Stimulated activated CD4-positive, alpha-beta T cell treated with anti-CD3 and anti-CD28 coated beads, Interleukin-15, amount 100 ng/mL, for 1 hour (primary cell): ENCODE measurements at places on chromosomes 12 and 14.

DNA sequence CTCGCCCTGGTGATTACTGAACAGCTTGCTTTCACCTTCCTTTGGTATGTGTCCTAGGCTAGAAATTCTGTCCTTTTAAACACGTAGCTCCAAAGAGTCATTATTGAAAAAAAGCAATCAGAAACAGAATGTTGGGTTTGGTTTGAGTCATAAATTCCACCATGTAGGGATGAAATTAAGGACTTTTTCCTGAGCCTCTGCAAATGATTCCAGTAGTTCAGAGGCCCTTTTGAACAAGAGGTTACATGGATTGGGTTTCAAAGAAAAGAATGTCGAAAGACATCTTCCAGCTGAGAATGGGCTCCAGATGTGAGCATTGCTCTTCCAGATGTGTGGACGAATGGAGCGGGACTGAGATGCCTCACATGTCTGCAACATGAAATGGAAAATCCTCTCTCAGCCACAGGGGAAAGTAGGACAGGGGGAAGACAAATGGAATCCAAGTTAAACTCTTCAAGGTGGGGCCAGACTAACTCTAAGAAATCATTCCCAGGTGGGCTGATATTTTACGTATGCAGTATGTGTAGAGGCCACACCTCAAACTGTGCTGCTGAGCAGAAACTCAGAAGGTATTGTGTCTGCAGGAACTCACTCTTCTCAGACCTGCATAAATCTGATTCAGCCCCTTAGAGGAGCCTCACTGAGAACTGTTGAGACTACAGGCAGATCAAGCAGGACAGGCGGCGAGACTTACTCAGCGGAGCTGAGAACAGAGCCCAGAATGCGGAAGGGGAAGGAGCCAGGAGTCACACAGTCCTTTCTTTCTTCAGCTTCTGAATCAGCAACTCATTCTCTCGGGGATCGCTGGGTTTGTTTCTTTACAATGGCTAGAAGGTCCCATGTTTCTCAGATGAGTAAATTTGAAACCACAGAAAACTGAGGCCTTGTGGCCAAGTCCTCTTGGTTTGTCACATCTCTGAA, 23.3 kb upstream of the EMP1 start:
- no peak for DNase-seq

DNA sequence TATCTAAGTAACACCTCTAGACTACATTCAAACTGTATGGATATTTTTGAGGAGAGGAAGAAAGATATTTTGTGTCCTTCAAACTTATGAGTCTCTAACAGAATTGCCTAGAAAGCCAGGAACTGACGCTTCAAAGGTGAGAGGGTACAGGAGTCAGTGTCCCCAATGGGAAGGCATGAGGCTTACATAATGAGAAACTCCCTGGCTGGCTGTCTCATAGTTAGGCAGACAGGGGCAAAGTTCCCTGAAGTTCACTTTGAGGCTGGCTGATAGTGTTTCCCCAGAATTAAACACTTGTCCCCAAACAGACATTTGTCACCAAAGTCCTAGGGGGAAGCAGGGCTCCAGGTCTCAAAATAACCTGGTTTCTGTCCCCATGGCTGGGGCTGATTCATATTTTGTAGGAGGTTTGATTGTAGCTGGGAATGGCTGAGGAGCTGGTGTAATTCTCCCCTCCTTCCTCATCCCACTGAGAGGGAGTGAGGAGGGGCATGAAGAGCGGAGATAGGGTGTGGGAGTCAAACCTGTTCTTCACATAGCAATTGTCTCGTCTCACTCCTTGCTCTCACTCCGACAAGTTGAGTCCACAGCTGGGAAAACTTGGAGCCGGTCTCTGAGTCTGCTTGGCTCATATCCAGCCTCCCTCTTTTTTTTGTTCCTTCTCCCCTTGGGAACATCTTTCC, 56.4 kb upstream of the CISTR start:
- DNase-seq = no peak

GRCh38 chr14:75726321-75726720, 65.3 kb downstream of the TTLL5 start:
- DNase-seq = no peak

DNA sequence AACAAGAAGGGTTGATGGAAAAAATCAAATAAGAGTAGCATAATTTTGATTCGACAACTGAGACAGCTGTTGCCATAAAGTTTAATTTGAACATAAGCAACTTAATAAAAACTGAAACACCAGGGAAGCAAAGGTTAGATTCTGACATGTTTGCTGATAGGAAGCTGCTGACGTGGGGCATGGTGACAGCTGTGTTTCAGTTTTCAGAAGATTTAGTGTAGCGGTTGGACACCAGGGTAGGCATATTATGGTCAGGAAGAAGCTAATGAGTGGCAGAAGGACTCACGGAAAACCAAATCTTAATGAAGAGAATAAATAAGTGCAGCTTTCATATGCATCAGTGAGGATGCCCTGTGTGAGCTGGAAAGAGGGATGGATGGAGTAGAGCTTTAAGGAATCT, 336.7 kb upstream of the RPL10L start:
- DNase-seq = no peak

DNA sequence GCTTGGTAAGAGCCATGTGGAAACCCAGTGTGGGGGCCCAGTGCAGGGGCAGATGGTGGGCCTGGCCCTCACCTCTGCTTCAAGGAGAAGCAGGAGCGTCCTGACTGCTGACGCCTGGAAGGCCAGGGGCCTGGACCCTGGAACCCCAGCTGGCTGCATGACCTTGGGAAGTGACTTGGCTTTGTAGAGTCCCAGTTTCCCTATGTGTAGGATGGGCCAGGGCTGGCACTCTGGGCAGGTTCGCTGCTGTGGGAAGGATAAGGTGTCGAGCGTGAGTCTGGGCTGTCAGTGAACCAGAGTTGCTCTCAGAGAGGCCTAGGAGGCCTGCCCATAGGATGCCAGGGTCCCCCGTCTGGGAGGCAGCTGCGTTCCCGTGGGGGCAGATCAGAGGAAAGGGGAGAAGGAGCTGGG, 43.2 kb downstream of the TRAFD1 start:
- DNase-seq = no peak

- no peak for DNase-seq
These were observed 236.7 kb downstream of the BCL11B start for GRCh38 chr14:99035268-99035667.

DNA sequence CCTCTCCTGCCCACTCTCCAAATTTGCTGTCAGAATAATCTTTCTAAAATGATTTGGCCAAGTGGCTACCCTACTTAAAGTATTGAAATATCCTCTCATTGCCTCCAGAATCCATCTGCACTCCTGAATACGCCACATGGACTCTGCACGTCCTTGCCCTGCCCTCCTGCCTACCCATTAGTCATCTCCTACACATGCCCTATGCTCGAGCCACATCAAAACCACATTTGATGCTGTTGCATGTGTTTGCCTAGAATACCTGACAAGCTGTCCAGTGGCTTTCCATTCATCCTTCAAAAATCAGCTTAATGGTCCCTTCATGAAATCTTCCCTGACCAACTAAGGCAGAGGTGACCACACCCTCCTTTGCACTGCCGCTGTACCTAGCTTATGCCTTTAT, 17.0 kb downstream of the VCPKMT start:
- DNase-seq = no peak
